ENCODE measurements at places on chromosomes 6 and 20.
A peak's percentile ranks its signal among the peaks of the same experiment; 100 is the strongest.

GRCh38 chr6:7073082-7073820, 34.5 kb upstream of the RREB1 start:
- DNase-seq, result no peak

- no peak for DNase-seq
Observed at GRCh38 chr20:47605673-47606413, 104.2 kb downstream of the NCOA3 start.

- DNase-seq, result no peak
Observed at GRCh38 chr20:23068283-23068682, 17.8 kb downstream of the CD93 start.

GRCh38 chr6:53943395-53943794, 148.6 kb downstream of the LRRC1 start:
- DNase-seq, result no peak

DNA sequence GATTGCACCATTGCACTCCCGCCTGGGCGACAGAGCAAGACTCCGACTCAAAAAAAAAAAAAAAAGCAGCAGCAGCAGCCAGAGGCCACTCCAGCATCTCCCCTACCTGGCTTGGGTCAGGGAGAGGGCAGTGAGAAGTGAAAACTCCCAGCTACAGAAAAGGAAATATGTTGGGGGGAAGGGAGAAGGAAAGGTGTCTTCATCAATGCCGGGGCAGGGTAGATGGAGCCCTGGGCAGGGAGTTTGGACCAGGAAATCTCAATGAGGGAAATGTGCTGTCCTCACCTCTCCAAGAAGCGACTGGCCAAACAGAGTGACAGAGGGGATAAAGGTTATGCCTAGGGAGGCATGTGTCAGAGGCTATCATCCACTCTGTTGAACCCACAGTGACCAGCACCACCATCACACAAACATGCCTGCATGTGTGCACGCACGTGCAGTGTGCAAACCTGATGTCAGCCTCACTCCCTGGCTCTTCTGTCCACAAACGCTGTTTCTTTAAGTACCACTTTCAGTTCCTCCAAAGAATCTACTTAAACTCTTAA, 887 bp upstream of the AIF1 start:
- DNase-seq, result peak; percentile 45

GRCh38 chr6:42320762-42321161, 103.1 kb upstream of the MRPS10 start:
- no peak for DNase-seq
